Regular cardiac myocyte (primary cell): ENCODE measurements at places on chromosomes 7 and 10. TPM values are rescaled to one million over a fixed set of nuclear protein-coding genes. Genes with fewer than 3 reads are reported as not detected.

OR6B1 gene
- total RNA-seq, result not detected in 2 replicates

MMP21 gene
- 0.28 TPM in 1 of 2 replicates, not detected in the other for total RNA-seq

ITGA8 gene
- total RNA-seq, result 16.9 and 84.6 TPM in 2 replicates

NEUROD6 gene
- total RNA-seq, result not detected in 2 replicates
